ENCODE measurements at places on chromosomes 2 and 18.

- no peak for DNase-seq
Observed at GRCh38 chr2:130353291-130354138, 2.3 kb upstream of the PTPN18 start.

DNA sequence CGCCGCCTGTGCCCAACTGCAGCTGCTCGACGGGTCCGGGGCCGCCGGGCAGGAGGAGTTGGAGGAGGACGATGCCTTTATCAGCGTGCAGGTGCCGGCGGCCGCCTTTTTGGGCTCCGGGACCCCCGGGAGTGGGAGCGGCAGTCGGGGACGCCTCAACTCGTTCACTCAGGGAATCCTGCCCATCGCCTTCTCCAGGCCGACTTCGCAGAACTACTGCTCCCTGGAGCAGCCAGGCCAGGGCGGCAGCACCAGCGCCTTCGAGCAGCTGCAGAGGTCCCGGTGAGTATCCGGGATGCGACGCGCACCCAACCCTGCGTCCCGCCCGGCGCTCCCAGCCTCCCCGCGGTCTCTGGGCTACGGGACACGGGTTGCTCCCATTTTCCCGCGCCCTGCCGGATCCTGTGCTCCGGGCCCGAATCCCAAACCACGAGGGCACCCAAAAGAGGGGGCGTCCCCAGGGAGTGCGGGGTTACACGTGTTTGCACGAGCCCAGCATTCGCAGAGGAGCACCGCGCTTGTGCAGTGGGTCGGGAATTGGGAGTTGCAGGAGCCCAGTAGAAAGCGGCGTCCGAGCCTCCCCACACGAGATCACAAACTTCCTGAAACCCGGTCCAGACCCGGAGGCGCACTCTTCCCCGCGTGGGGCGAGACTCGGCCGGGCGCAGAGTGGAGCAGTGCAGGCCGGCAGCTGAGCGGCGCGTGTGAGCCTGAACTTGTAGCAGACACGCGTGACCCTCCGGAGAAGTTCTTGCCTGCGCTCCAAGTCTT, 1.2 kb downstream of the CABLES1 start:
- peak; percentile 13 for DNase-seq

DNA sequence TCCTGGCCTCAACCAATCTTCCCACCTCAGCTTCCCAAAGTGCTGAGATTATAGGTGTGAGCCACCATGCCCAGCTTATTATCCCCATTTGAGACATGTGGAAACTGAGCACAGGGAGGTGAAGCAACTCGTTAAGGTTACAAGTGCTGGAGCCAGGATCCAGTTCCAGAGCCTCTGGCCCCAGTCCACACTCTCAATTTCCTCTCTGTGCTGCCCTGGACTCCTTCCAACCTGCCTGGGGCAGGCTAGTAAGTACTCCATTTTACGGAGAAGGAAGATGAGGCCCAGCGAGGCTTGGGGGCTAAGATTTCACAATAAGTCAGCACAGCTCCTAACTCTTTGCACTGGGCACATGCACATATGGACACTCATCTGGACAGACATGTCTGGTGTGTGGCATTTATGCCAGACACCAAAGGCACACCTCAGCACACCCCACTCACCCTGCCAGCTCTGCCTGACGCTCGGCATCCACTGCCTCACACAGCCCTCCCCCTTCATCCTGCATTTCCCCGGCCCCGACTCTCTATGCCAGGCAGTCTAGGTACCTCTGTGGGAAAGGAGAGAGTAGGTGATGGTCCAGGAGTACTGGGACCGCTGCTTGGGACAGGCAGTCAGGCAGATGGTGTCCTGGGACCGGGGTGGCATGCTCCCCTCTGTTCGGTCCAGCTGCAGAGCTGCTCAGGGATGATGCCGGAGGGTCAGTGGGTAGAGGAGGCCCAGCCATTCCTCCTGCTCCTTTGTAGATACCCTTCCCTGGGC, 20.5 kb downstream of the CFAP65 start:
- DNase-seq, result no peak

- DNase-seq, result no peak
Observed at GRCh38 chr2:156626931-156627330, 190.8 kb downstream of the GPD2 start.

- DNase-seq, result no peak
Observed at GRCh38 chr2:133682906-133683305, 114.6 kb upstream of the NCKAP5 start.

GRCh38 chr2:45193581-45193980, 184.3 kb upstream of the SIX2 start:
- DNase-seq, result no peak

GRCh38 chr2:2748399-2749205, 417.5 kb upstream of the MYT1L start:
- DNase-seq, result no peak

DNA sequence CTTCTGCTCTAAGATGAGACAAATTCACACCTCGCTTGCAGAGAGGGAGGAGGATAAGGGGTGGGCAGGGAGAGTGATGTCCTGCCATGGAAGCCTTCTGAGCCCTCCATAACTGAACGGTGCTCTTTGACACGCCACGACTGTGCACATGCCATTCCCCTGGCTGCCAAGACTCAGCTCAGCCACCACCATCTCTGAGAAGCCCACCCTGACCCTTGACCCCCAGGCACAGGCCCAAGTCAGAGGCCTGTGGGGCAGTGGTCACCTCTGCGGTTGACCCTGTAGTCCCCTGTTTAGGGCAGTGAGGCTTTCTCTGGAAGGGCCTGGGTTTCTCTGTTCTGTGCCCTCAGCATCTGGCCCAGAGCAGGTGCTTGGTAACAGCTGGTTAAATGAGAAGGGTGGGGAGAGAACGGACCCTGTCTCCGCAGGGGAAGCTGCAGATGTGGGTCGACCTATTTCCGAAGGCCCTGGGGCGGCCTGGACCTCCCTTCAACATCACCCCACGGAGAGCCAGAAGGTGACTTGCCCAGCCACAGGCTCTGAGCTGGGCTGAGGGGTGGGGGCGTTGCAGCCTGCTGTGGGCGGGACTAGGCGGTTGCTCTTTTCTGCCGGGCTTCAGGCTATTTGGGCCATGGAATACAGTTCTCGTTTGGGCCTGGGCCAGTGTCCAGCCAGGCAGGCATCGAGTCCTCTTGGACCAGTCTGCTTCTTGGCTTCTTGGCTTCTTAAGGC, 215.1 kb downstream of the DYSF start:
- no peak for DNase-seq

Data from midbrain (tissue), 1 donor.